ENCODE measurements at places on chromosomes 7 and 10.

DNA sequence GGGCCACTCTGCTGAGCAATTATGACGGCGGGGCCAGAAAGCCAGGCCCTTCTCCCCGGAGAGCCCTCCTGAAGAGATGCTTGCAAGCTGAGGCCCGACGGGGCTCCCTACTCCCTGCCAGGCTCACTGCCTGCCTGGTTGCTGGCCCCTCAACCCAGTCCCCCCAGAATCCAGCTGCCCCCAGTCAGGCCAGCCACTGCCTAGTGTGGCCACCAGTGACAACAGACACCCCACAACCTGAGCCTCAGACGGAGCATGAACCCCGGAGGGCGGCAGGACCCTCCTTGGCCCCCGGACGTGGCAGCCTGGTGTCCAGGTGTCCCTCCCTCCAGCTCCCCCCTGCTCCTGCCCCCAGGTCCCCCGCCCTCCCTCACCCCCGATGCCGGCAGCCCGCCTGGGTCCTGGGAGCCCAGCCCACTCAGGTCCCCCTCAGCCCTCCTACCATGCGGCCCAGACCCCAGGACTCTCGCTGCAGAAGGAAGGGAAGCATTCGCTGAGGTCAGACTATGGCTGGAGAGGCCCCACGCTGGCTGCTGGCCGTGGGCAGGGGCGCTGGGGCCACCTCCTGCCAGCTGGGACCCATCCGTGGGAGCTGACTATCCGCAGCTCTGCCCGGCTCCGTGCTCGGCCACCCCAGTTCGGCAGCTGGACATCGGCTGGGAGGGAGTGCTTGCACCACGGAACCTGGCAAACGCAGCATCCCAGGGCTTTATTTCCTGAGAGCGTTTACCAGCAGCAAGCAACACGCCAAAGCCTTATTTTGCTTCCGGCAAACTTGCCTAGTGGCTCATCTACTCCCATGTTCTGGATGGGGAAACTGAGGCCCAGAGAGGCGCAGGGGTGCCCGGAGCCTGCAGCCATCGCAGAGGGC is 89.8 kb downstream of the UNCX start:
- no peaks in the 10 kb centered on the region for H3K36me3 ChIP-seq
- peaks cover 80% of the 10 kb centered on the region for H3K27me3 ChIP-seq
- H3K4me1 ChIP-seq, result peaks cover 12% of the 10 kb centered on the region
- peak; percentile 40 for DNase-seq

- H3K27ac ChIP-seq, result no peak overlapping the region
- H3K27me3 ChIP-seq, result no peaks in the 10 kb centered on the region
- no peak for DNase-seq
- no peaks in the 10 kb centered on the region for H3K4me1 ChIP-seq
Measured at GRCh38 chr10:47287365-47287802, 12.6 kb upstream of the GDF10 start.

DNA sequence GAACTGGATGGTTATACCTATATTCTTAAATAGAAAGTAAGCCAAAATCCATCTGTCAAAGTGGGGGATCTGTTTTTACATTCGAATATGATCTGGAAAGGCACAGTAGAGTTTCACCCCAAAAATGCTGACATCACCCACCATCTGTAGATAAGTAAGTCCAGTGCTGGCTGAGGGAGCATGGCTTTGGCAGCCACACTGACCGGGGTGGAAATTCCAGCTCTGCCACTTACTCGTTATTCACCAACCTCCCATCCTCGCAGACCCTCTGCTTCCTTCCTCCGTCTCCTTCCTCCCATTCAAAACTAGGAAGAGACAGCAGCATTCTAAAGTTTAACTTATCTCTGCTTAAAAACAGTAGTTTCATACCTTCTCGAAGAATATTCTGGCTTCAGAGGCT is 84.9 kb upstream of the GATA3 start:
- H3K4me1 ChIP-seq, result no peaks in the 10 kb centered on the region
- no peak overlapping the region for H3K4me3 ChIP-seq
- no peaks in the 10 kb centered on the region for H3K27me3 ChIP-seq
- DNase-seq, result no peak
- peaks cover 5% of the 10 kb centered on the region for H3K36me3 ChIP-seq
- H3K27ac ChIP-seq, result no peak overlapping the region

- no peak overlapping the region for H3K27ac ChIP-seq
- no peaks in the 10 kb centered on the region for H3K4me1 ChIP-seq
- H3K4me3 ChIP-seq, result no peak overlapping the region
- no peaks in the 10 kb centered on the region for H3K36me3 ChIP-seq
Measured at GRCh38 chr10:129524936-129525335, 57.9 kb downstream of the MGMT start.

DNA sequence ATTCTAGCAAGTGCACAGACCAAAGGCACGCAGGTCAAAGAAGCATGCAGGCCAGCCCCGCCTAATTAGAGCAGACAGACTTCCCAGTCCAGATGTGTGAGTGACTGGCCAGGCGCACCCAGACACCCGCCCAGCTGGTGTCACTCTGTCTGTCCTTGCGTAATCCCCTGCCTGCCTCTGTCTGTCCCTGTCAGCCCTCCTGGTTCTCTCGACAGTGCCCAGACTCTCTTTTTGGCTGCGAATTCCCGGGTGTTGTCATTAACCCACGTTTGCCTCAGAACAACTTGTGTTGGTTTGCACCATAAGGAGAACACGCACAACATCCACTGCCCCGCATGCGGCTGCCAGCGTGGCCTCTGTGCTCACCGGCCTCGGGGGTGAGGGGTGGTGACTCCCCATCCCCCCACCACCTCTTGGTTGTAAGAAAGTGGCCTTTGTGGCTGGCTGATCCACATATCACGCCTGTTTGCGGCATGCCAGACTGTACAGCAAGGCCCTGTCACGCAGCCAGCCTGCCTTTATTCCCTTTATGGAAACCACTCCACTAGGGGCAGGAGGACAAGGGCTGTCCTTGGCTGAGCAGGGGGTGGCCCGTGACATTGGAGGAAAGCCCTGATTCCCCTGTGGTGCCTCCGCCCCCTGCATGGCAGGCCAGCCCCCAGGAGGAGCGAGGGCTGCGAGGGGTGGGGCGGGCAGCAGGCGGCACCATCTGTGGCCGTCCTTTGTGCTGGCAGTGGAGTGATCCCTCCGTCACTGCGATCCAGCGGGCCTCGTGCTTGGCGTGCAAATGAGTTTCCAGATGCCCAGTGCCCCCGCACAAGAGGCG is 72.8 kb upstream of the PPIF start:
- no peaks in the 10 kb centered on the region for H3K27me3 ChIP-seq
- peaks cover 19% of the 10 kb centered on the region for H3K36me3 ChIP-seq
- no peak overlapping the region for H3K4me3 ChIP-seq
- peak overlapping the region; percentile 68 for H3K27ac ChIP-seq
- DNase-seq, result peak; percentile 85

GRCh38 chr10:71812016-71812912 is 38.8 kb downstream of the PSAP start:
- DNase-seq, result peak; percentile 78
- no peak overlapping the region for H3K4me3 ChIP-seq
- peaks cover 28% of the 10 kb centered on the region for H3K4me1 ChIP-seq
- peaks cover 33% of the 10 kb centered on the region for H3K36me3 ChIP-seq
- H3K27ac ChIP-seq, result no peak overlapping the region

DNA sequence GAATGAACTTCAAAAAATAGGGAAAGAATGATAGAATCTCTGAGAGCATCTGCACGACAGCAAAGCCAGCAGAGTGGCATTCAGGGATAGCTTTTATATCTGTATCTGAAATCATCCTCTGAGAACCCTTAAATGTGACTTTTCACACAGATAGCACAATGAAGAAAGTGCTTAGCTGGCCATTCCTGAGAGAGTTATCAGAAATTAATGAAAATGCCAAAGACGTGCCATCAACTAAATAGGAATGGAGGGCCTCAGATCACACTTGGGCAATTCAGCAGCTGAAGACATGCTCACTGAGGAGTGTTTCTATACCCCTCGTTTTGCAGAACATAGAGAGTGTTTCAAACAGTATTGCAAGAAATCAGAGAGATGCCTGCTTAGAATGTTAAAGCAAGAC is 51.6 kb downstream of the AKR1B1 start:
- DNase-seq, result no peak
- H3K27ac ChIP-seq, result no peak overlapping the region
- no peak overlapping the region for H3K4me3 ChIP-seq
- no peaks in the 10 kb centered on the region for H3K4me1 ChIP-seq
- H3K27me3 ChIP-seq, result peaks cover 4% of the 10 kb centered on the region

- H3K27me3 ChIP-seq, result no peaks in the 10 kb centered on the region
- H3K27ac ChIP-seq, result no peak overlapping the region
- H3K4me3 ChIP-seq, result no peak overlapping the region
- no peaks in the 10 kb centered on the region for H3K4me1 ChIP-seq
- H3K36me3 ChIP-seq, result no peaks in the 10 kb centered on the region
- DNase-seq, result no peak
Measured at GRCh38 chr7:87111877-87112276, 40.4 kb upstream of the DMTF1 start.

- H3K27me3 ChIP-seq, result no peaks in the 10 kb centered on the region
- peaks cover 32% of the 10 kb centered on the region for H3K4me1 ChIP-seq
- no peak for DNase-seq
- peak overlapping the region; percentile 81 for H3K27ac ChIP-seq
Measured at GRCh38 chr10:72688208-72688651, 3.7 kb upstream of the MCU start.

DNA sequence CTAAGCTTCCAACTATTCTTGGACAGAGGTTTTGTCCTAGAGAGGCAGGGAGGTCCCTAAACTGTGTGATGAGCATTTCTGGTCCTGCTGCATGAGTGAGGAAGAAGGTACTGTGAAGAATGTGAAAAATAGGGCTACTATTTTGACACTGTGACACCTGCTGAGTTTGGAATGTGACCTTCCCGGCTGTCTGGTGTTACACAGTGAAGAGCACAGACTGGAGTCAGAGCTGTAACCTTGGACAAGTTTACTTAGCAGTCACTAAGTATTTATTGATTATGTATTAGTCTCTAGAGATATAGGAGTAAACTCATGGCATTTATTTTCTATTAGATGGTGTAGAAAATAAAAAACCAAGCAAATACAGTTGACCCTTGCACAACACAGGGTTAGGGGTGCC is 12.3 kb downstream of the GOLGA7B start:
- no peaks in the 10 kb centered on the region for H3K4me1 ChIP-seq
- H3K27me3 ChIP-seq, result no peaks in the 10 kb centered on the region
- DNase-seq, result no peak
- H3K4me3 ChIP-seq, result no peak overlapping the region

- no peak overlapping the region for H3K4me3 ChIP-seq
- H3K36me3 ChIP-seq, result peaks cover 62% of the 10 kb centered on the region
- H3K4me1 ChIP-seq, result no peaks in the 10 kb centered on the region
- DNase-seq, result no peak
- H3K27me3 ChIP-seq, result no peaks in the 10 kb centered on the region
Measured at GRCh38 chr10:131964298-131964697, 17.4 kb downstream of the BNIP3 start.

DNA sequence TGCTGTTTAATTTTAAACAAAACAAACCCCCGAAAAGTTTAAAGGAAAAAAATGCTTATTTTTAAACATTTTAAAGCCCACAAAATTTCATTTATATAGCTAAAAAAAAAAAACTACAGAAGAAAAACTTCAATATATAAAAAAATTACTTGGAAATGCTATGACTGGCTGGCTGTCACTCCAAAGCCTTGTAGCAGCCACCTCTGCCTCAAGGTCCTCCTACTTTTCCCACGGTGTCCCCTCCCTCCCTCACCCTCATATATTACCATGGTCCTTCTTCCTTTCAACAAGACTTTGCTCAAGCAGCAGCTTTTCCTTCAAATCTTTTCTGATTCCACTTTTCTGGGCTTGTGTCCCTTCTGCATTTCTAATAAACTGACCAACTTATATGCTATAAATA is 122.0 kb downstream of the TPK1 start:
- no peak overlapping the region for H3K27ac ChIP-seq
- no peaks in the 10 kb centered on the region for H3K27me3 ChIP-seq
- H3K4me1 ChIP-seq, result no peaks in the 10 kb centered on the region
- H3K4me3 ChIP-seq, result no peak overlapping the region
- no peak for DNase-seq
- no peaks in the 10 kb centered on the region for H3K36me3 ChIP-seq

GRCh38 chr7:74498996-74499834 is 45.5 kb downstream of the GTF2IRD1 start:
- no peak overlapping the region for H3K4me3 ChIP-seq
- no peak for DNase-seq
- H3K4me1 ChIP-seq, result peaks cover 20% of the 10 kb centered on the region
- no peaks in the 10 kb centered on the region for H3K36me3 ChIP-seq
- H3K27ac ChIP-seq, result no peak overlapping the region

GRCh38 chr7:93856323-93856722 is 34.2 kb downstream of the TFPI2 start:
- H3K27me3 ChIP-seq, result no peaks in the 10 kb centered on the region
- H3K4me1 ChIP-seq, result no peaks in the 10 kb centered on the region
- H3K36me3 ChIP-seq, result no peaks in the 10 kb centered on the region
- no peak overlapping the region for H3K27ac ChIP-seq

DNA sequence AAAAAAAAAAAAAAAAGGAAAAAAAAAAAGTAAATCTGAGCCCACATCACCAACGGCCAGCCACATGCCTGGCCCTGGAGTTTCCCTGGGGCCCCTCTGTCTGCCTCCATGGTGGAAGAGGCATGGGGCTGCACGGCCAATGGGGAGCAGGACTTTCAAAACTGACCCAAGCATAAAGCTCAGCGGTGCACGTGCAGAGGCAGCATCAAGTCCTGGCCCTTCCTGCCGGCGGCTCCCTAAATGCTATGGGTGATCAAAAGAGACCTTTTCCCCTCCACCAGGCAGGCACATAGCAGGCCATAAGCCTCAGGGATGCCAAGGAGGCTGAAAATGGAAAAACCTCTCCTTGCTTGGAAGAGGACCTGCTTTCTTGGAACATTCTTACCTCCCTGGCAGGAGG is 94.3 kb downstream of the OAT start:
- no peaks in the 10 kb centered on the region for H3K36me3 ChIP-seq
- no peak for DNase-seq
- no peak overlapping the region for H3K4me3 ChIP-seq
- no peaks in the 10 kb centered on the region for H3K27me3 ChIP-seq
- H3K27ac ChIP-seq, result no peak overlapping the region
- H3K4me1 ChIP-seq, result no peaks in the 10 kb centered on the region

DNA sequence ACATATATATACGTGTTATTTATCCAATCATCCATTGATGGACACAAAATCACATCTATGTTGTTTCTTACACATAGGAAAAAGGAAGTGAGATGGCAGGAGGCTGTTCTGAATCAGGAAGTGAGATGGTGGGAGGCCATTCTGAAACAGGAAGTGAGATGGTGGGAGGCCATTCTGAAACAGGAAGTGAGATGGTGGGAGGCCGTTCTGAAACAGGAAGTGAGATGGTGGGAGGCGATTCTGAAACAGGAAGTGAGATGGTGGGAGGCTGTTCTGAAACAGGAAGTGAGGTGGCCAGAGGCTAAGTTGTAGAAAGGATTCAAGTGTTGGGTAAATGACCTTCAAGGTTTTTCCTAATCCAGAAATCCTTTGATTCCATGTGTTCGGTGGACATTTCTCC is 921.5 kb downstream of the TYW1 start:
- no peak for DNase-seq
- H3K27ac ChIP-seq, result no peak overlapping the region
- no peaks in the 10 kb centered on the region for H3K4me1 ChIP-seq
- no peaks in the 10 kb centered on the region for H3K36me3 ChIP-seq
- no peaks in the 10 kb centered on the region for H3K27me3 ChIP-seq
- no peak overlapping the region for H3K4me3 ChIP-seq

Data from stomach (tissue), 19 donors.